ENCODE measurements at places on chromosomes 5 and 9.
A peak's percentile ranks its signal among the peaks of the same experiment; 100 is the strongest.

DNA sequence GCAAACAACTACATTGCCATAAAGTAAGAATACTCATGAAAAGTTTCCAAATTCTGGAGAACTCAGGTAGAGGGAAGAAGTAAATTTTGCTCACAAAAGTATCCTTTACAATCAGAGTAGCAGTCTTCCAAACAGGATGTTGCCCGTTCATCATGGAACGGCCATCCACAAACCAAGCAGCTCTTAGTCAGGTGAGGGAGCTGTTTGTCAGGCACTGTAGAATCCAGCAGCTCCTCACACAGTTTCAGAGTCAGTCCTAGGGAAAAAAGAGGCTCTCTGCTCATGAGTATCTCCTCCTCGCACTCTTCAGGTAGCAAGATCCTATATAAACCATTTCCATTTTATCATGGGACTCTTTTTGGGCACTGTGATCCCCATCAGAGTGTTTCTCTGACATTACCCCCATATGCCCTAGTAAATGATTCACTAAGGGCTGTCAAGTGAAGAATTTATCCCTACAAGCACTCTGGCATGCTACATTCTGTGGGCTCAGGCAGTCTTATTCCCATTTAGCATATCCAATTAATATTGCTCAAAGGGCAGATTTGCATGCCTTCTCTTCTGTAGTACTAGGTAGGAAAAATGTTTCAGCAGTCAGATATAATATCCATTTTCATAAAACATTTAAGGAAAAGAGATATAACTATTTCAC is 97.9 kb downstream of the WDR41 start:
- DNase-seq, result no peak

- DNase-seq, result no peak
Measured at GRCh38 chr9:137829260-137829996, 48.2 kb upstream of the CACNA1B start.

DNA sequence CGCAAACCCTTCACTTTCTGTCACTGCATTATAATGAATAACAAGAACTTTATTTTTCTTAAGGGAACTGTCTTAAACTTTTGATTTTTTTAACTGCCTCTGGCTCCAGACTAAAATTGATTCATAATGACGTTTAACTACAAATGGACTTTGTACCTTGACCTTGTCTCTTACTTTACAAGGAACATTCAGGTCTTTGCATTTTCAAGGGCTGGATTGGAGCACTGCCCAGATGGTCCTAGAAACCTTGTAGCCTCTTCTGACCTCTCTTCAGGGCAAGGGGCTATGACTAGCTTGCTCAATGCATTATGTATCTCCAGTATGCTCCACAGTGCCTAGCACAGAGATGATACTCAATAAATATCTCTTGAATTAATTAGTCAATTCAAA is 612.6 kb upstream of the CLINT1 start:
- no peak for DNase-seq

DNA sequence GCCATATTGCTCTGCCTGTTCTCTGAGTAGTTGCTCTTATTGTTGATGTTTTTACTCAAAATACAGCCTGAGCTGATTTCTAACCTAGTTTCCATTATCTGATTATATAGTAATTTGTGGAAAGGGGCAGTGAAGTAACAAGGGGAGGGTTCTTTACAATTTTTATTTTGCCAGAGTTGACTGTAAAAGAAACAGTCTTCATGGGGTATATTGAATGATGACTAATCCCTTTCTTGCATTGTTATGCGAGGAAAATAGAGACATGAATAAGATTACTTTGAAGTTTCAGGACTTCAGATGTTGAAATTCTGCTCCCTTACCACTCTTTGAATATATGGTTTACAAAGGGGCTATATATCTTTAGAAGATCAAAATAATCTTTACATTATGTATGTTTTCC is 9.1 kb upstream of the LRRC70 start:
- DNase-seq, result no peak

DNA sequence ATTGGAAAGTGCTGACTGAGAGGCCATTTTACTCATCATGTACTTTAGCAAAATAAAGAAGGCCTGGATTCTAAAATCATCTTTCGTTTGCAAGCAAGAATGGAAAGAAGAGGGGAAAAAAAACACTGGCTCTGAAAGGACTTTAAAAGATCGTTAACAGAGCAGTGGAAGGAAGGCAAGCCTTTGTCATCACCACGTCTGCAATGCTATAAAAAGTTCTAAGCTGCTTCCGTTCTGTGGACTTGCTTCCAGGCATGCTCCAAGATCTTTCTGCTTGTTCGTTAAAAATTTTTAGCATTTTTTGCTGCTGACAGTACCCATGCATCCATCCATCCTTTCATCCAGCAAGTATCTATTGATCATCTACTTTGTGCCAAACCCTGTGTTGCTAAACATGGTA is 226.5 kb downstream of the GABBR2 start:
- no peak for DNase-seq

GRCh38 chr5:14077501-14077900 is 65.6 kb upstream of the TRIO start:
- DNase-seq, result no peak

DNA sequence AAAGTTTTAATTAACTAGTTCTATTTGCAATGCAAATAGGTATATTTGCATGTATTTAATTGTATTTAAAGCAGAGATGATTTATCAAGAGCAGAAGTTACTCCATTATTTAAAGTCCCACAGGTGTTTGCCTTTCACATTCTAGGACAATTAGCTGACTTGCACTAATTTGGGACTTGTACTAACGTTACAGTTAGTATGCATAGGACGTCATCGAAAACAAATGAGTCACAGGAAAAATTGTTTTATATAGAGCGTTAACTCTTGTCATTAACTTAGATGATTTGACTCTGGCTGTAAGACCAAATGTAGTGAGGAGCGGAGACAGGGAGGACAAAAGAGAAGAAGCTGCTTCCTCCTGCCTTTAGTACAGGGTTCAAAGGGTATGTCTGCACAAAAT is 126.1 kb upstream of the IFNE start:
- no peak for DNase-seq

- no peak for DNase-seq
Measured at GRCh38 chr5:116542619-116543018, 32.0 kb downstream of the SEMA6A start.

DNA sequence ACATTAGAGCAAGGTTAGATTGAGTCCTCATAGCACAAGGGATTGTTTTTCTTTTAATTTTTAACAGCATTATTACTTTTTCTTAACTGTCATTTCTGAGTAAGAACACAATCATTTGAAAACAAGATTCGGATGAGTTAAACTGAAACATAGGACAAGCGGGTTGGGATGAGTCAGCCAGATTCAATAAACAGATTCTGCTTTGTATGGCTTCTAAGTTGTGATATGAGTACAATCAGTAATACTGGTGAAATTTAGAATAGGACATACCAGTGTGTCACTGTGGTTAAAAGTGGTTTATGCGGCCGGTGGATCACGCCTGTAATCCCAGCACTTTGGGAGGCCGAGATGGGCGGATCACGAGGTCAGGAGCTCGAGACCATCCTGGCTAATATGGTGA is 364.3 kb upstream of the CDH10 start:
- DNase-seq, result no peak

- peak; percentile 45 for DNase-seq
Measured at GRCh38 chr5:118956727-118957126, 31.6 kb downstream of the DTWD2 start.

GRCh38 chr9:13179257-13179656 is 100.2 kb downstream of the MPDZ start:
- DNase-seq, result no peak

GRCh38 chr5:143791848-143792731 is 19.9 kb upstream of the HMHB1 start:
- peak; percentile 59 for DNase-seq

GRCh38 chr5:151913425-151913824 is 11.2 kb downstream of the GLRA1 start:
- DNase-seq, result no peak

- DNase-seq, result no peak
Measured at GRCh38 chr5:83871533-83872395, 151.1 kb upstream of the HAPLN1 start.

- DNase-seq, result no peak
Measured at GRCh38 chr5:121890297-121890858, 38.7 kb downstream of the FTMT start.

Data from suppressor macrophage treated with lipopolysaccharide for 4 hours (primary cell).